ENCODE measurements at places on chromosomes 3 and 15.

GRCh38 chr15:101052681-101053121 lies 133.5 kb downstream of the LRRK1 start:
- no peak for DNase-seq

DNA sequence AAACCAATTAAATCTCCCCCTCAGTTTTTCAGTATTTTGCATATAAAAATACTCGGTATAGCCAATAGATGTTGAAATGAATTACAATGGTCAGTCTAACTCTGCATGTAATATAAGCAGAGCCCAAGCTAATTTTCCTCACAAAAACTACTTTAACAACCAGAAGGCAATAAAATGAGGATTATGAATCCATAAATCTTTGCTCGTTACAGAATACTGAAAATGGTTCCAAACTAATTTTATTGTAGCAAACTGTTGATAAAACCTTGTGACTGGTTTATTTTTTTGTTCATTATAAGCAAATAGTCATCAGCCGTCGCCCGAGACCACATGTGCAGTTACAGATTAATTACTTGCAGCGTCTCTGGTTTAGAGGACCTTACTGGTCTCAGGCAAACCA lies 183.2 kb downstream of the SSR3 start:
- no peak for DNase-seq

DNA sequence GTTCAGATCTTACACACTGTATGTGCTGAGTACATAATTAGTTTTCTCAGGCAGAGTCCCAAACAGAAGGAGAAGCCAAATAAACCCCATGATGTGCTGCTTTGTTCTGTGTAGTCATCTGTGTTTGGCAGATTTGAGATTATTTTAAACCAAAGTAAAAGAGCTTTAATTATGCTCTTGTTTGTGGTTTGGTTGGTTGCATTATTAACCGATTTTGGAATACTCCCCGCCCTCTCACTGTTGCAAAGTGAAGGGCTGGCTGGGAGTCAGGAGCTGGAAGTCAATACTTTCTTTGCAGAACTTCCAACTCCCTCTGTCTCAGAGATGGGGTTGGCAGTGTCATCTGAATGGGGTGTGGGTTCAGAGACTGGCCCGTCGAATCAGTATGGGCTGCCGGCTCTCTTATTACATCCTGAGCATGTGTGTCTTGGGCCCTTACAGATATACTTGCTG lies 34.4 kb downstream of the SLCO3A1 start:
- no peak for DNase-seq

GRCh38 chr15:62866366-62866765 lies 176.2 kb upstream of the TPM1 start:
- no peak for DNase-seq

DNA sequence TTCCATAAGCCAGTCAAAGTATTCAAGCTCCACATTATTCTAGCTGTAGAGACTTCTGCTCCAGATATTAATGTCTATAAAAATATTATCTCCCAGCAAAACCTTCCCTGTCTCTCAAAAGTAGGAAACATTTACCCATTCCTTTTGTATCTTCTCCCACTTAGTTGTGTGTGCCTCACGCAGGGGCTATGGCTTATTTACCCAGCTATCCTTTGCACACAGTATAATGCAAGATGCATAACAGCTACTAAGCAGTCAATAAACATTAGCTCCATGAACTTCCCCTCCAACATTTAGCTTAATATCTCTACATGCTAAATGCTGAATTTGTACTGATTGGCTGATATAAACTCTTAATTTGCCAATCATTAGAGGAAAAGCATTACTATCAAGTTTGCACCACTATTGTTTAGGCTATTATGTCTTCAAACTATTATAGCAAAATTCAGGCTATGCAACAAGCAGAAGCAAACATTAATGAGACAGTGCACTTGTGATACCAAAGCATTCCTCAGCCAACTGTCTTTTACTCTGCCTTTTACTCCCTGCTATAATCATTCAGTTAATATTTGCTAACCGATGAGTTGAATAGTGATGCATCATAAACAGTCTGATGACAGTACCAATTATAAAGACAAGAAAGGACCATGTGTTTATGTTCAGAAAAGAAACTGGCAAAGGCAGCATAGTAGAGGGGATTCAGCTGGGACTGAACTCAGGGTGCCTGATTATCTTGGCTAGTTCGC lies 81.2 kb downstream of the PLCH1 start:
- no peak for DNase-seq
